Amygdala (tissue), 56 donors: ENCODE measurements at places on chromosomes 16 and 17.

DNA sequence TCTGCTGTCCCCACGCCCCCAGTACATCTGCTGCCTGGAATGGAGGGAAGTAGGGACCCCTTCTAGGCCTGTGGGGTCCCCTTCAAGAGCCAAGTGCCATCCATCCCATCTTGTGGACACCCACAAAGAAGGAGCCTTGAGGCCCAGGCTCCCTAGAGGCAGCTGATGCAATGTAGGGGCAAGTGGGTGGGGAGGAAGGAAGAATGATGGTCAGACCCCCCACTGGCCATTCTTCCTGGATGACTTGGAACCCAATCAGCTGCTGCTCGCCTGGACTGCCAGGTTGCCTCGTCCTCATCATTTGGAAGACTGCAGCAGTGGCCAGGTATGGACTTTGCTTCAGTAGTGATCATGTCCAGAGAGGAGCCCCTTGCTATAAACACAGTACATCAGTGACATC is 48.9 kb downstream of the SMPD3 start:
- DNase-seq = no peak

- DNase-seq = no peak
Observed at GRCh38 chr17:80034791-80035686, 633 bp downstream of the TBC1D16 start.

GRCh38 chr17:65742403-65743307 is 181.2 kb upstream of the AXIN2 start:
- DNase-seq = no peak

GRCh38 chr17:27456681-27457359 is 572 bp downstream of the KSR1 start:
- peak; percentile 46 for DNase-seq

DNA sequence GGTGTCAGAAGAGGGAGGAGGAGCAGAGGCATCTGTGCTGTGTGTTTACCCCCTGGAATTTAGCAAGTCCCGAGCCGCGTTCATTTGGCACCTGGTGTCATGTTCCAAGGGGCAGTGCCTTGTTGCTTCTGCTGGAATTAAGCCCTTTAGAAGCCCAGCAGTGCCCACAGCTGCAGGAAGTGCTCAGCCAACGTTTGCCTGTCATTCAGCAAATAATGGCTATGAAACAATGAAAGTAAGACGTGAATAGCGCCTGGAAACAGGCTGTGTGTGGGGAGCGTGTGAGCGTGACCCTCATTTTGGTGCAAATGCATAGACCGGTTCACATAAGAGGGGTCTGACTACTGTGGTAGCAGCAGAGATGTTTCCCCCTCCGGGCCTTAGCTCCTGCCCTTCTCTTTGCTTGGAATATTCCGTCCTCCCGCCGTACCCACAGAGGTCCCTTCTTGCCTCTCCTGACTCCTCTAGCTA is 5.8 kb upstream of the ATP2C2 start:
- DNase-seq = no peak

- no peak for DNase-seq
Observed at GRCh38 chr17:1785930-1786329, 24.1 kb downstream of the SERPINF1 start.

DNA sequence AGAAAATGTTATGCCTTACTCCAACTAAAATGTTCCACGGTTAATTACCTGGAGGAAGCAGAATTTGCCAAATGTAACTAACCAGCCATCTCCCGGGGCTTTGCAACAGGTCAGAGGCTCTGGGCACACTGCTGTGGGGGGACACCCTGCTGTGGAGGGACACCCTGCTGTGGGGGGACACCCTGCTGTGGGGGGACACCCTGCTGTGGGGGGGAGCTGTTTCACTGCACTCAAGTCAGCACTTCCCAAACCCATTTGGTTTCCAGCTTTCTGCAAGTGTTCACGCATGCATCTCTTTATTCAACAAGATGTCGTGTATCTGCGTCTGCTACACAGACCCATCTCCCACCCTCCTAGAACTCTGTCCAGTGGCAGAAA is 239.5 kb downstream of the C16orf95 start:
- DNase-seq = no peak

DNA sequence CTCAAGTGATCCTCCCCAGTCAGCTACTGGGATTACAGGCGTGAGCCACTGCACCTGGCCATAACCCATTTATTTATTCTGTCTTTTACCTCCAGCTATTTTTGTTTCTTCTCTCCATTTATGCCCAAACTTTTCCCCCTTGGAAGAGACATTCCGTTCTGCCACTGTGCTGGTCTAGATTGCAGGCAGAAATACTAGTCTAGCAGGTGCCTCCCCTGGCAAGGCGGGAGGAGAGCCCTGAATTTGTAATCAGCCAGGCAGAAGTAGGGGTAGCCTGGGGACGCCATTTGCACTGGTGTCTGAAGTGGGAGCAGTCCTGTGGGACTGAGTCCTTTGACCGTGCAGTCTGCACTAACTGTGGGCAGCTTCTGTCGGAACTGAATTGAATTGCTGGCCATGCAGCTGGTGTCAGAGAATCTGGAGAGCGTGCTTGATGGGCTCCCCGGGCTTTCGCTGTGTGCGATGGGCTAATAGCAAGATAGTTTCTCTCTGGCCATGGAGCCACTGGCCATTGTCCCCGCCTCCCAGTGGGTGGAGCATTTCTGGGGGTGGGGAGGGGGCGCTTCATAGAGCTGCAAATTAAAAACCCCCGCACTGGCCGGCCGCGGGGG is 31.5 kb upstream of the LITAF start:
- no peak for DNase-seq

- DNase-seq = no peak
Observed at GRCh38 chr17:52106072-52106471, 52.4 kb downstream of the CA10 start.

DNA sequence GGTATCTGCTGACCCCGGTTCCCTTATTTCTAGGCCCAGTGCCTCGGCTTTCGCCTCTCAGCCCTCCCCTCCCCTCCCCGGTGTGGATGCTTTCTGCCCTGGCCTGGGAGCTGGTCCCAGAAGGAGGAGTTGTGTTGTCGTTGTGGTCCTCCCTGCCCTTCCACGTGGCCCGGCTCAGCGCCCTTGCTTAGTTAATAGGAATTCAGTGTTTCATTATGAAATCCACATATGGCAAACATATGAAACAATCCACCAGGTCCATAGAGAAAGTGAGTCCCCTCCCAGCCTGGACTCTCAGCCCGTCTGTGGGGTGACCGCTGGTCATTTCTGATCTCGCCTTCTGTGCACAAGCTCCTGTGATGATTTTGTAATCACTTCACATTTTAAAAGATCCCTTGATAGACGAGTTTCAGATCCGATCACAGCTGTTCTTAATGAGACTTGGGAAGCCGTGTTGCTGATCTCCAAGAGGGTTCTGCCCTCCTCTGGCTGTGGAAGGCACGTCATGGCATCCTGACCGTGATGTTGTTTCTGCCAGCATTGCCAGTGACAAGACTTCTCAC is 112.1 kb downstream of the BANP start:
- no peak for DNase-seq

- no peak for DNase-seq
Observed at GRCh38 chr17:64146418-64147109, 16.6 kb upstream of the ERN1 start.

DNA sequence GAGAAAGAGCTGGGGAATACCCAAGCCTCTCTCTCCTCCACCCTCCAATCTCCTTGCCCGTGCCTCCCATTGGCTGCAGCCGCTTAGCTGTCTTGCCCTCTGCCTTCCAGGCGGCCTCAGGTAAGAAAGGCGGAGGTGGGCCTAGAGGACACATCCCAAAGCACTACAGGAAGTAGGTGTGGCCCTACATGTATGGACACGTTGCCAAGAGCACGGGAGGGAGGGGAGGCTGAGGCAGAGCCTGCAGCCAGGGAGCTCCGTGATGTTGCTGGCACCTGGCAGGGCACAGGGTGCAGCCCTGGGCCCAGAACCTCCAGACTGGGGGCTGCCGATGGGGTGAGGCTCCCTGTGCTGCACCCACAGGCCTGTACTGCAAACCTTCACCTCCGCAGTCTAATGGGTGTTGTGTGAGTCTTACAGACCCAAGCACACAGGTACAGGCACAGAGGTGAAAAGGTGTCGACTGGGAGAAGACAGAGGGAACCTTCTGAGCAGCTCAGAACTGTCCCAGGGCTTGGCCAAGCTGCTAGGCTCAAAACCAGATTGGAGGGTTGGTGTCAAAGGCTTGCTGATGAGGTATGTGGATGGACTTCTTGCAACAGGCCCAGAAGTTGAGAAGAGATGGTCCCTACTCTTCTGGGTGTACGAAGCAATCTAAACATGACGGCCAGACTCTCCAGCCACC is 23.5 kb upstream of the FOXK2 start:
- no peak for DNase-seq

DNA sequence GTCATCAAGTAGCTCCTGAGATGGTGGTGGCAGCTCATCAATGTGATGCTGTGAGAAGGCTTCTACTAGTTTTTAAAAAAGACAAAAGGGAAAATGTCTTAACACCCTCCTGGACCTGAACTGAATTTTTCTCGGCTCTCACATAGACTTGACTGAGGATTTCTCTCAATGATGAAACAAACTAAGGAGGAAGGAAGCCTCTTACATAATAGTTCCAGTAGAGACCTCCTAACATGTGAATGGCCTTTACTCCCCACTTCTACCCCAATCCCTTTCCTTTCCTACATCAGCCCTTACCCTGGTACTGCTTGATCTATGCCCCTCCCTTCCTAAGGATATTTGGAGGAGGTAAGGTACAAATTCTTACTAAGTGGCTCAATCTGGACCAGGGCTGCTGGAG is 54.8 kb upstream of the MTMR4 start:
- DNase-seq = no peak

DNA sequence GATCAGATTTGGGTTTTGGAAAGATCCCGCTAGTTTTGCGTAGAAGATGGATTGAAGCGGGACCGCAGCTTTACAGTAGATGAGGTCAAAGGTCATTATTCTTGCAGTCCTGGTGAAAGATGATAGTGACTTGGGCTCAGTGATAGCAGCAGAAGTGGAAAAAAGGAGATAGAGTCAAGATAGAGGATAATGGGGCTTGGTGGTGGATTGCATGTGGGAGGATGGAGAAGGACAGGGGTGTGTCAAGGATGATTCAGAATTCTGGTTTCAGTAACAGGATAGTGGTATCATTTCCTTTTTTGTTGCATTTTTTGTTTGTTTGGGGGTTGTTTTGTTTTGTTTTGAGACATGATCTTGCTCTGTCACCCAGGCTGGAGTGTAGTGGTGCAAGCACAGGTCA is 28.7 kb downstream of the CHD9NB start:
- no peak for DNase-seq

- no peak for DNase-seq
Observed at GRCh38 chr16:12162151-12162985, 185.8 kb downstream of the SNX29 start.

DNA sequence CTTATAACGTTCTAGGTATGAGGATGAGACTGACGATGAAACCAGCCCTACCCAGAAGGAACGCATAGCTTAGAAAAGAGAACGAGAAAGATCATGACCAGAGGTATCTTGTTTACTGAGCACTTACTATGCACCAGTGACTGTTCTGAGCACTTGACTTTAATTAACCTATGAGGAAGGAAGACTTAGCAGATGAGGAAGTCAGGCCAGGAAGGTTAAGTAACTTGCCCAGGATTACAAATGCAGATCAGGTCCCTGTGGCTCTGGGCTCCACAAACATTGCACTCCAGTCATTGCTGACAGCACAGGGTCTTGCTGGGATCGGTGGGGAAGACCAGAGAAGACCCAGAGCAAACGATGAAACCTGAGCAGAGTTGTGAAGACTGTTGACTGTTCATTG is 7.1 kb downstream of the KRT13 start:
- no peak for DNase-seq

GRCh38 chr17:72683506-72684404 is 408.7 kb downstream of the SLC39A11 start:
- DNase-seq = no peak

DNA sequence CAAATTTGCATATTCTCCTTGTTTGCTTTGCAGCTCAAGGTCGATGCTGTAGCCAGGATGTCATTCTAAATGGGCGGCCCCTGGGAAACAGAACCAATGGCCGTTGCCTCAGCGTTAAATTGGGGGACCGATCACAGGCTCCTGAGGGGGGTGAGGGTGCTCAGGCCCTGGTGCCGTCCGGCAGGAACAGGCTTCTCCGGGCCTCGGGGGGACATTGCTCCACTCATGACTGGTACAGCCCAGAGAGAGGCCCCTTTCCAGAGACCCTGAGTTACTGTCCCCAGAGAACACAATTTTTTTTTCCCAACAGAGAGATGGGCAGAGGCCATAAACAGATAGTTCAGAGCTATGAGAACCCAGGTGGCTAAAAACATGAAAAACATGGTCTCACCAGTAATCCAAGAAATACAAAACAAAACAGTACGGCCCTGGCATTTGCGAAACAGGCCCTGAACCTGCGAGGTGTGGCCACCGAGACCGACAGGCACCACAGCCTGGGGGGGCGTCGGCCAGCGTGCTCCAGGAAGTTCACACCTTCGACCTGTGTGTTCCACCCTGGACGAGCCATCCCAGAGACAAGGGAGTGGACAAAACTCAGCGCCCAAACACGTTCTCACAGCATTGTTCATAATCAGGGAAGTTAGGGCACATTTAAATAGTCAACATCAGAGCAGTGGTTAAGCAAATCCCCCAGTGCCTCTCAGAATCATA is 82.8 kb downstream of the METRNL start:
- no peak for DNase-seq

GRCh38 chr17:80720610-80721577 is 176.3 kb downstream of the RPTOR start:
- DNase-seq = no peak

- DNase-seq = no peak
Observed at GRCh38 chr17:13640551-13640950, 38.8 kb upstream of the HS3ST3A1 start.

DNA sequence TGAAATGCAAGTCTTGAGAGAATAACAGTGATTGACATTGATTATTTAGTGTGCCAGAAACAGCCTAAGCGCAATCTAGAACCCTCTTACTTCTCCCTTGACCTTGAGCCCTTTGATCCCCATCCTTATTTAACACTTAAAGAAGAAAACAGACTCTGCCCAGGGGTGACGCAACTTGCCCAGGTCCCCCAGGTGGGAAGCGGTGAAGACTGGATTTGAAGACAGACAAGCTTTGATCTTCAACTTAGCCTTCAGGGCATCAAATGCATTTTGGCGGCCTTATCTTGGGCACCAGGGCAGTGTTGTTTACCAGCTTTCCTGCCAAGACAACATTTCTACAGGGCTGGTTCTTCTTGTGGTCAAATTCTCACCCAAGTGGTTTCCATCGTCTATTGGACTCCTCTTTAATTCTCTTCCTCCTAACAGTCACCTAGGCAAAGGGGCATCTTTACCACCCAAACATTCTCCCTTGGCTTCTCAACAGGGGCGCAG is 8.9 kb upstream of the CIITA start:
- no peak for DNase-seq
